Endothelial cell (in vitro differentiated cells): ENCODE measurements at places on chromosomes 6 and 20. TPM values are rescaled to one million over a fixed set of nuclear protein-coding genes. Genes with fewer than 3 reads are reported as not detected.

DNA sequence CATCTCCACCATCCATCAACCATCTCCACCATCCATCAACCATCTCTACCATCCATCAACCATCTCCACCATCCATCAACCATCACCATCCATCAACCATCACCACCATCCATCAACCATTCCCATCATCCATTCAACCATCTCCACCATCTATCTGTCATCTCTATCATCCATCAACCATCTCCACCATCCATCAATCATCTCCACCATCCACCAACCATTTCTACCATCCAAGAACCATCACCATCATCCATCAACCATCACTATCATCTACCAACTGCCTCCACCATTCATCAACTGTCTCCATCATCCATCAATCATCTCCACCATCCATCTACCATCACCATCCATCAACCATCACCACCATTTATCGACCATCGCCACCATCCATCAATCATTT is 78.8 kb upstream of the CDH4 start:
- no peak for DNase-seq

DNA sequence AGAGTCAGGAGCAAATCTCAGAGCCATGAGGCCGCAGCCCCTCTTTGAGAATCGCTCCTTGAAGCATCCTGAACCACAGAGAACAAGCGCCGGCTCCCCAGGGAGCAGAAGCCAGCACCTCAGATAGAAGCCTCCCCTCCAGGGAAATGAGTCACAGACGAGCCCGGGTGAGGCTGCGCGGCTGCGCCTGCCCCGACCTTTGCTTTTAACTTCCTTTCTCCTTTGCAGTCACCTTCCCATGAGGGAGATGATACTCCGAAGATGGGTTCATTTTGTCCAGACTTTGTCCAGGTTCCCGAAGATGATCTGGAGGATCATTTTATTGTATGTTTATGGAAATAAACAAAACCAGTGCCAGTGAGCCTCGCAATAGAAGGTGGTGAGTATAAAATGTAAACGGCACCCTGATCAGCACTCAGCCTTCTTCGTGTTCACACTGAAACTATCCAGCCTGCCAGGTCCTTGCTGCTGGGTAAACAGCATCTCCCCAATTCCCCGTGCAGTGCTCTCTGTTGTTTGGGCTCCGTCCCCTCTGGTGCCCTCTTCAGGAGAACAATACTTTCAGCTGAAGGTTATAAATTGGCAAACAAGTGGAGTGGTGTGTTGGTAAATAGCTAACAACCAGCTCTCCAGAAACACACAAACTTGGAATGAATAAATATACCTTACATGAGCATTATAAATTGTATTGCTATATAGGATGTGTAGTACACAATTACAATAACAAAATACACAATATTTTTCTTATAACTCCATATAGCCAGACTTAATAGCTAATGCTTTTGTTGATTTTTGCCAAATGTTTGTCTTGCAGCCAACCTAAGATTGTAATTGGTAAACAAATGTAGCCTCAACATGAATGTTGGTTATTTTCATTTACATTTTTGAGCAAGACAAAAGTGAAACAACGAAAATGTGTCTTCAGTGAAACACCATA is 41.4 kb upstream of the TMEM181 start:
- peak; percentile 50 for DNase-seq

CNR1 gene
- 2.0 TPM for total RNA-seq

FNDC1 gene
- total RNA-seq: 1.2 TPM

PNLDC1 gene
- not detected for total RNA-seq

- no peak for DNase-seq
These were observed 189.3 kb downstream of the PREX1 start for GRCh38 chr20:48638546-48638945.

DEF6 gene
- 24.0 TPM for total RNA-seq

- no peak for DNase-seq
These were observed 50.3 kb downstream of the DEK start for GRCh38 chr6:18214003-18214402.

DNA sequence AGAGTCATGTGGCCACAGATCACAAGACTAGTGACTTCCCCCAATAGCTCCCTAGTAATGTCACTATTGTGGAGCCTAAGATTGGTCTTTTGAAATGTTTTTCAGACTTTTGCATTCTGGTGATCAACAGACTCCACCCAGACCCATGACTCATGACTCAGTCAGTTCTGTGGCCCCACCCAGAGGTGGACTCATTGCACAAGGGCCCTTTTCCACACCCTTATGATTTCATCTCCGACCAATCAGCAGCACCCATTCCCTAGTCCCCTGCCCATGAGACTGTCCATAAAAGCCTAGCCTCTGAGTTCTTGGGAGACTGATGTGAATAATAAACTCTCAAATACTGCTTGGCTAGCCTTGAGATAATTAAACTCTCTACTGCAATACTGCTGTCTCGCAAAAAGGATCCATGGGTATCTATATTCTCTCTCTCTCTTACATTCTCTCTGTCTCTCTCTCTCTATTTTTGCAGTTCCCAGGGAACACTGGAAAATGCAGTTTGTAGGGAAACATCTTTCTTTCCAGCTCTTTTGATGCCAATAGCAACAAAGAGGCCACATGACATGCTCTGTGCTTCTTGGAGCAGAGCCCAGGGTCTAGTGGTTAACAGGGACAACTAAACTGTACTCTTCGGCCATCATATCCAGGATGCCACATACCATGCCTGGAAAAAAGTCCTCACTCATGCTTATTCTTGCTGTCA is 71.3 kb upstream of the IYD start:
- no peak for DNase-seq

GRCh38 chr6:34095741-34096140 is 50.1 kb downstream of the GRM4 start:
- no peak for DNase-seq

GRCh38 chr6:78867020-78867369 is 356 bp upstream of the IRAK1BP1 start:
- no peak for DNase-seq

HIVEP1 gene
- 19.0 TPM for total RNA-seq

GSS gene
- 48.3 TPM for total RNA-seq

GRCh38 chr6:10030942-10031537 is 383.8 kb downstream of the TFAP2A start:
- no peak for DNase-seq

DNA sequence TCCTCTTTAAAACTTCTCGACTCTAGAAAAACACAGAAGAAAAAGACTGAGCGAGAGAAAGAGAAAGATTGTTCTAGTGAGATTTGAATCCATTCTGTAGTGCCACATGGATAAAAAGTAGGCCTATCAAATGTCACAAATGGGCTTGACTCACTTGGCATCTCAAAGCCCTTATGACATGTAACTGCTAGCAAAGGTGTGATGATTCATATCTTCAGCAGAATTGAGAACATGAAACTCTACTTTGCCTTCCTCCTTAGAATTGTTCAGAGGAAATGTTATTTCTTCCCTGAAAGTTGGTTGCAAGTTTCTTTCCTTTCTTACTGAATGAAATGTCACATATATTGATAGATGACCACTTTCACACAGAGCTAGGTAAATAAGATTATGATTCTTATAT is 40.4 kb upstream of the DUSP22 start:
- DNase-seq: no peak

CYB5R4 gene
- total RNA-seq: 13.0 TPM

DNA sequence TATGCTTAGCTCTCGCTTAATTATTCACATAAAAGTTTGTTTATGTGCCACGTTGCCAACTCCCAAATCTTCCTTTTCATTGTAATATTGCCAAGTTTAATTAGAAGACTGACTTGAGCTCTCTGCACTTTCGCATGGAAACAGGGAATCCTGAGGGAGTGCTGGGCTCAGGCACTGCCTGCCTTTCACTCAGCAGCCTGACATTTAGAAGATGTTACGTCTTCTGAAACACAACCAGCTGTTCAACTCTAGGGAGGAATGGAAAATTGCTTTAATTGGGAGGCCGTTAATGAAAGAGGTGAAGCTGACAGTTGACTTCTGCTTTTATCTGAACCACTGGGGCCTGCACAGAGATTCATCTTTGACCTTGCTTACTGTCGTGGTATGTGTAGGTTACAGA is 77.4 kb upstream of the MTHFD1L start:
- no peak for DNase-seq

SOX18 gene
- 149 TPM for total RNA-seq

RGS17 gene
- 12.0 TPM for total RNA-seq

- DNase-seq: no peak
These were observed 3.6 kb upstream of the BPIFB1 start for GRCh38 chr20:33279261-33279910.

ZNF334 gene
- 19.5 TPM for total RNA-seq

DNA sequence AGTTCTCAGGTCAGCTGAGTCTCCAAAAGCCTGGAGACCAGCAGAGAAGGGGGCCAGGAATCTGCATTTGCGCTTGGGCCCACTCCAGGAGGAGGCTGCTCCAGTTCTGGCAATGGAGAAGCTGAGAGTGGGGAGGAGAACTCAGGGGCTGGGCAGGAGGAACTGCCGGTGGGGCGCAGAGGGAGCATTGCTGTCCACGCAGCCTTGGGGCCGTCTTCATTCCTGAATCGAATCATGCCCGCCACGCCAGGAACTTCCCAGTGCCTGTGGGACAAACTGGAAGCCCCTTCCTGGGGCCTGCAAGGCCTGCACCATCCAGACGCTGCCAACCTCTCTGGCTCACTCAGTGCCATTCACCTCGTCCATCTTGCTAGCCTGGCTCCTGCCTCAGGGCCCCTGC is 16.9 kb downstream of the RAB44 start:
- DNase-seq: no peak

DNA sequence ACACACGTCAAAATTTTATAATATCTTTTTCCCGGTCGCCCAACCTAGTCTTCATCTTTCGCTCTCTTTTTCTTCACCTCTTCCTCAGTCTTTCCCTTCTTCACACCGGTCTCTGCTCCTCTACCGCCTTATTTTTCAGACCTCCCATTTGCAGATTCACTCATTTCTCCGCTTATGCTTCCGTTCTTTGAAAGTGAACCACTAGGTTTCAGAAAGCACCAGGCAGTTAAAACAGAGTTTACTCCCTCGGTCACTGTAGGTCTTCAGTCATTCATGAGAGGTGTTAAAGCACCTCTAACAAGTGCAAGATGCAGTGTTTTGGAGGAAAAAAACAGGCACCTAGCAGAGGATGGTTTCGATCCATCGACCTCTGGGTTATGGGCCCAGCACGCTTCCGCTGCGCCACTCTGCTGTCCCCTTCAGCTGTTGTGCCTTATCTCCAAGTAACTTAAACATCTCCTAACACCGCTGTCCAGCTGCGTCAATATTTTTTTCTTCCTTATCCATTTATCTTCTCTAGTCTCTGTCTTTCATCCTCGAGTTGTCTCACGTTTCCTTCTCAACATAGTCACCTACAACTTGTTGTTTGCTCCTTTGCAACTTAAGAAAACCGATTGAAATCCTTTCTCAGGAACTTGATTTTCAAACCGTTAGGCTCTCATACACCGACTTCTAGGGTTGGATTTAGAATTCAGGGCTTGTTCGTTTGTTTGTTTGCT is 119.7 kb upstream of the ZNF184 start:
- DNase-seq: peak; percentile 57

TENT5A gene
- total RNA-seq: 2.3 TPM

TMEM151B gene
- total RNA-seq: 0.28 TPM

DNA sequence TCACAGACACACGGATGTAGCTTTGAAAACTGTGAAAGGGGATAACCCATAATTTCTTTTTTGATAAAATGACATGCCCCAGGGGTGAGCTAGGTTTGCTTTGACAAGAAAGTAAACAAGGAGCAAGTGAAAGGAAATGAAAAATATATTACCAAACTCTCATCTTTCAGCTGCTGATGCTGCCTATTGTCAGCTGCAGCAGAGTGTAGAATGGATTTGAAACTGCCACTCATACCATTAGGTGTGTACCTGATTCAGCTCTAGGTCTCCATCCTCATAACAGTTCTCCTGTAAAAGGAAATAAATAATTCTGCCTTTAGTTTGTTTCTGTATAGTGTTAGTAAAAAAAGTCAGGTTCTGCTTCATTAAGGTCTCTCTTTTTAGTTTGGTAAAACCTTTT is 415.1 kb upstream of the MARCKS start:
- DNase-seq: no peak
